ENCODE measurements at places on chromosomes 5 and 9.

DNA sequence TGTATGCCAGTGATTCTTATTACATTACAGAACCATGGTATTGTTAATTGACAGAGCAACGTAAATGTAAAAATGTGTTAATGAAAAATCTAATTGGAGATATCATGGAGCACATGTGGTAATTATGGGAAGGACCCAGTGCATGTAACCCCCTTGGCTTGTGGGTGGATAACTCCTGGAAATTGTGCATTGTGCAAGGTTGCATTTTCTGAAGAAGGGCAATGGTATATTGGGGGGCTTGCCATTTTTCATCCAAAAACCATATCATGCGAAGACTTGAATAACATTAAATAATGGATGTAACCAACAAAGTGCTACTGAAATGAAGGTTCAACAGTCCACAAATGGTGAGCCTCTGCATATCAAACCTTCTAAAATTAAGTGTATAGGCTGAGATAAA is 47.6 kb downstream of the BASP1 start:
- no peak for DNase-seq

DNA sequence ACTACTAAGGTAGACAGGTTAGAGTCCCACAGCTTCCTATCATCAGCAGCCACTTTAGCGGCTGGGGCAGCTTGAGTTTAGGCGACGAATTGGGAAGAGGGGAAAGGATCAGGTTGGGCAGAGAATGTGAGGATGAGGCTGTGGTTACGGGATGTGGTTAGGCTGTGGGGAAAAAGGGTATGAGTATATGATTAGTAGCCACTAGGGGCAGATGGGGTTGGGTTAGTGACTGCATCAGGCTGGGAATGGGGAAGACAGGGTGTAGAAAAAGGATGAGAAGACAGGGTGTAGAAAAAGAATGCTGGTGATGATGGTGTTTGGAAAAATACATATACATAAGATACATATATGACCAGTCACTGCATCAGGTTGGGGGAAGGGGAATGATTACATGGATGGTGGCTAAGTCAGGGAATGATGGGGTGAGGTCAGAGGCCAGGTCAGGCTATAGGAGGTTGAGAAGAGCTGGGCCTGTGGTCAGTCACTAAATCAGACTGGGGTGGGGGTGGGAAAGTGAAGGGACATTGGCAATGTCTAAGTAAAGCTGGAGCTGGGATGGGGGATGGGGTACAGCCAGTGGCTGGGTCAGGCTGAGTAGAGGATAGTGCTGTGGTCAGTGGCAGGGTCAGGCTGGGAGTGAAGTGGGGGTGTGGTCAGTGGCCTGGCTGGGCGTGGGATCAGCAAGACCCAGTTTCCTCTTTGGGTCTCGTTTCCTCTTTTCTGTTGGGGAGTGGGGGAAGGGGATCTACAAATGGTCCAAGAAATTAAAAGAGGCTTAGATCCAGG is 2.1 kb downstream of the TLN1 start:
- no peak for DNase-seq

DNA sequence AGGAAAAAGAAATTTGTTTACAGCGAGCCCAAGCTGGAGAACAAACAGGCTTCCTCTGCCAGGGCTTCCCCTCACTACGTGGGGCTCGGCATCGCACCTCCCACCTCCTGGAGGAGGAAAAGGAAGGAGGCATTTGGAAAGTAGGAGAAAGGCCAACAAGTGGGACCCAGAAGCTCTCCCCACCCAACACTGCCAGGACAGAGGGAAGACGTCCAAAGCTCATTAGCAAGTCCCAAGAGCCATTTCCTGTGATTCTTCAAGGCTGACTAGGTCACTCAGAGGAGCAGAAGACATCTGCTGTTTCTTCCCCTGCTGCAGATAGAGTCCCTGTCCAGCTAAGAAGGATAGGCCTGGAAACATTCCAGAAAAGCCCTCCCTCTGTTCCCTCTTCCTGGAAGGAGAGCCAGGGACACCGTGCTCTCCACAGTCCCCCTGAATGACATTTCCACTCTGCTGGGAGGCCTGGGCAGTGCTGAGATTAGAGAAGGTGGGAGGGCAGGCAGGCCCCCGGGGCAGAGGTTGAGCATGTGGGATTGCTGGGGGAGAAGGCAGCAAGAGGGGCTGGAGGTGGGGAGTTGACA is 57.0 kb upstream of the NEURL1B start:
- no peak for DNase-seq

- no peak for DNase-seq
Observed at GRCh38 chr9:38322937-38323336, 69.6 kb upstream of the ALDH1B1 start.

DNA sequence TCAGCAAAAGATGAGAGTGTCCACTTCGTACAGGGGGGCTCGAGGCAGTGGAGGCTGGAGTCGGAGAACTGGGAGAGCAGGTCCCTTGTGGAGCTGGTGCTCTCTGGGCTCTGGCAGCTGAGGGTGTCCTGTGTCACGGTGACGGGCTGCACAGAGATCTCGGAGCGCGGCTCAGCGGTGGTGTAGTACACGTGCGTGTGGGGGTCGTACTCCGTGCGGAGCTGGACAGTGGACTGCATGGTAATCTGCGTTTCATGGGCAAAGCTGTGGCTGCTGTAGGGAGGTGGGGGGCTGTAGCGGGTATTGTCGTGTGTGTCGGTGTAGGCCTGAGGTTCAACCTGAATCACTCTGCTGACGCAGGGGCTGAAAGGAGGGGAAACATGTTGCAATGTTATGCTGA is 48.0 kb downstream of the PTCH1 start:
- DNase-seq: no peak

GRCh38 chr5:180109920-180110319 is 38.4 kb upstream of the RNF130 start:
- DNase-seq: no peak

DNA sequence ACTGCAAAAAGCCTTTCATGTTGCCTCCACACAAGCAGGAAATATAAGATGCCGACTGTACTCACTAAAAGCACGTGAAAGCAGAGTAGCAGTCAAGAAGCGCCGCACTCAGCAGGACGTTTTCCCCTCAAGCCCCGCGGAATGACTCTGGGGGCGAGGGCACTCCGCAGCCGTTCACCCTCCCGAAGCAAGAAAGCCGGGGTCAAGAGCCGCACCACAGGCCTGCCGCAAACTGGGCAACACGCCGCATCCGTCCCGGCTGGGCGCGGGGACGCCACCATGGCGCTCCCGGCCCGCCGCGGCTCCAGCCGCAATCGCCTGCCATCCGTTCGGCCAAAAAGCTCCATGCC is 364 bp downstream of the RPS6 start:
- no peak for DNase-seq

- no peak for DNase-seq
Observed at GRCh38 chr9:96128880-96129279, 173.1 kb downstream of the HSD17B3 start.
